Uterine smooth muscle cell (primary cell): ENCODE measurements at places on chromosomes 4 and X. TPM values are rescaled to one million over a fixed set of nuclear protein-coding genes. Genes with fewer than 3 reads are reported as not detected.

Gene NOX1
- total RNA-seq, result not detected in 2 replicates

Gene EPHA5
- total RNA-seq, result 1.7 and 2.9 TPM in 2 replicates

Gene HELT
- total RNA-seq, result not detected in 2 replicates

Gene SLC49A3
- 0.55 and 1.00 TPM in 2 replicates for total RNA-seq

Gene CLNK
- total RNA-seq, result not detected in 2 replicates

Gene PPA2
- 84.0 and 107 TPM in 2 replicates for total RNA-seq

Gene HAND2
- 22.7 and 26.9 TPM in 2 replicates for total RNA-seq

Gene PNCK
- 1.2 TPM in 1 of 2 replicates, not detected in the other for total RNA-seq

Gene ZBTB33
- total RNA-seq, result 10.5 and 12.2 TPM in 2 replicates

Gene PCDH18
- total RNA-seq, result 82.2 and 116 TPM in 2 replicates

Gene XG
- 3.3 and 4.9 TPM in 2 replicates for total RNA-seq

Gene EXOC1L
- total RNA-seq, result not detected in 2 replicates

Gene ARSJ
- 36.7 and 40.9 TPM in 2 replicates for total RNA-seq

Gene WDFY3
- 74.5 and 89.0 TPM in 2 replicates for total RNA-seq

Gene MTCP1
- total RNA-seq, result 1.3 and 4.0 TPM in 2 replicates

Gene MID1
- 9.2 and 12.8 TPM in 2 replicates for total RNA-seq

Gene FAM47E
- under 0.01 and 0.37 TPM in 2 replicates for total RNA-seq

Gene CXCL6
- 0.77 and 1.1 TPM in 2 replicates for total RNA-seq

Gene SORCS2
- total RNA-seq, result 0.44 and 1.5 TPM in 2 replicates

Gene GCNA
- 1.9 and 2.9 TPM in 2 replicates for total RNA-seq

Gene CT45A5
- total RNA-seq, result not detected in 2 replicates

Gene PPARGC1A
- total RNA-seq, result 0.11 and 0.37 TPM in 2 replicates

Gene DKK2
- 0.25 and 0.33 TPM in 2 replicates for total RNA-seq

Gene CXCL10
- not detected in 2 replicates for total RNA-seq

Gene POU4F2
- total RNA-seq, result not detected in 2 replicates

Gene IL1RAPL1
- 5.2 and 11.5 TPM in 2 replicates for total RNA-seq

Gene PAGE2B
- total RNA-seq, result not detected in 2 replicates

Gene NALF2
- not detected in 2 replicates for total RNA-seq

Gene GPRASP2
- 41.1 and 42.2 TPM in 2 replicates for total RNA-seq

Gene NOP14
- 26.0 and 33.5 TPM in 2 replicates for total RNA-seq

Gene GUCY1B1
- total RNA-seq, result 4.1 and 4.4 TPM in 2 replicates
